Astrocyte (in vitro differentiated cells and primary cell): ENCODE measurements at places on chromosomes 6 and 20. TPM values are rescaled to one million over a fixed set of nuclear protein-coding genes. Genes with fewer than 3 reads are reported as not detected.
A peak's percentile ranks its signal among the peaks of the same experiment; 100 is the strongest.

DNA sequence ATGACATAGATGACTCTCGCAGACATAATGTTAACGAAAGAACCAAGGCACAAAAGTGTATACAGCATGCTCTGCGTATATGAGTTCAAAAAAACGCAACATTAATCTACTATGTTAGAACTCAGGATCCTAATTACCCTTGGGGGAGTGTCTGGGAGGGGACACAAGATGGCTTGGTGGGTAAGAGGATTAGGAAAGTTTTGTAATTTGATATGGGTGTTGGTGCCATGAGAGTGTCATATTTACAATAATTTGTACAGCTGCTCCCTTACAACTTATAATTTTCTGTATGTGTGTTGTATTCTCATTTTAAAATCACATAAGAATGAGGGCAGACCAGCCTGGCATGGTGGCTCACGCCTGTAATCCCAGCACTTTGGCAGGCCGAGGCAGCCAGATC, 38.6 kb downstream of the TFEB start:
- no peaks in the 10 kb centered on the region for H3K27me3 ChIP-seq
- H3K4me1 ChIP-seq = peaks cover 38% of the 10 kb centered on the region
- no peak overlapping the region for H3K27ac ChIP-seq
- no peak for DNase-seq

Gene GNAS-AS1
- 2.8 and 3.8 TPM in 2 replicates for total RNA-seq

DNA sequence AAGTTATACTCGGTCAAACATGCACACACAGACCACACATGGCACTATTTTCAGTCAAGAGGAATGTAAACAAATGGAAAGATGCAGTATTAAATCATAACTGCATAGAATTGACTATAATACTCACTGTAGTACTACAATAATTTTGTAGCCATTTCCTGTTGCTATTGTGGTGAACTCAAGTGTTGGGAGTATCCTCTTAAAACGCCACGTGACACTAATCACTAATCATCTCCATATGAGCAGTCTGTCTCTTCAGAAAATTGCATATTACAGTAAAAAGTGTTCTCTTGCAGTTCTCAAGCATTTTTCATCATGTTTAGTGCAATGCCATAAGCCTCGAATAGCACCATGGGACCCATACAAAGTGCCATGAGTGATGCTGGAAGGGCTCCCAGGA, 258.7 kb upstream of the ID4 start:
- H3K36me3 ChIP-seq = no peaks in the 10 kb centered on the region
- DNase-seq = peak; percentile 2
- H3K4me3 ChIP-seq = no peak overlapping the region

Gene FBXL4
- 16.1 and 16.6 TPM in 2 replicates for total RNA-seq

DNA sequence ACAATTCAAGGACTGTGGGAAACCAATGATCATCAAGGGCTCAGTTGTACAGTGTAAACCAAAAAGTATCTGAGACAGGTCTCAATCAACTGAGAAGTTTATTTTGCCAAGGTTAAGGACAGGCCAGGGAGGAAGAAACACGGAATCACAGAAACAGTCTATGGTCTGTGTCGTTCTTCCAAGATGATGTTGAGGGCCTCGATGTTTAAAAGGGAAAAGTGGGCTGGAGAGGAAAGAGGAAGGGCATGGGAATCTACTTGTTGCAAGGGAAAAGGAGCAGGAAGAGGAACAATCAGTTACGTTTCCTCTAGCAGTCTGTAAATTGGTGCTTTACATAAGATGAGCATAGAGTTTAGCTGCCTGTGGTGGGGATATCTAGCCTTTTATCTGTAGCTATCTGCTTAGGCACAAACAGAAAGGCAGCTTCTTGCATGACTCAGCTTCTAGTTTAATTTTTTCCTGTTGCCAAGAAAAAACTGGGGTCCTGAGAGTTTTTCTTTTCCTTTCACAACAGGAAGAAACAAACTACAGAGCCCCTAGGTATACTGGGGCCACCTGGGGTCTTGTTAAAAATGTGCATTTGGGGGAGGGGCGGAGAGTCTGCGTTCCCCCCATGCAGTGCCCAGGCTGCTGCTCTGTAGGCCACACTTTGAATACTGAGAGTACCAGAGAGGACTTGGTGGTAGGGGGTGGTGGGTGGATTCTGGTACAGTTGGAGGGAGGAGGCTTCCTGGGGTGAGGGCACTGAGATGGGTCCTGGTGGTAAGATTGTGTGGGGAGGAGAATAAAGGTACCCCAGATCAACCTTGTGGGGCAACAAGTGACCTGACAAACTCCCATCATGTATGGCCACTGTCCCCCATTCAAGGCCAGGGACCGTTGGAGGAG, 35.3 kb upstream of the EZR start:
- no peak overlapping the region for H3K4me3 ChIP-seq
- peak; percentile 84 for DNase-seq
- H3K36me3 ChIP-seq = no peaks in the 10 kb centered on the region
- H3K4me1 ChIP-seq = peaks cover 44% of the 10 kb centered on the region

Gene PRDM13
- total RNA-seq = not detected in 2 replicates

GRCh38 chr6:119587537-119587936, 238.0 kb upstream of the MAN1A1 start:
- H3K27ac ChIP-seq = no peak overlapping the region
- H3K27me3 ChIP-seq = no peaks in the 10 kb centered on the region
- H3K4me3 ChIP-seq = no peak overlapping the region
- no peaks in the 10 kb centered on the region for H3K4me1 ChIP-seq
- DNase-seq = peak; percentile 29

- H3K4me1 ChIP-seq = no peaks in the 10 kb centered on the region
- H3K27ac ChIP-seq = no peak overlapping the region
- peaks cover 5% of the 10 kb centered on the region for H3K27me3 ChIP-seq
- no peak for DNase-seq
- H3K4me3 ChIP-seq = no peak overlapping the region
Measured at GRCh38 chr6:159880412-159880975, 10.3 kb upstream of the MAS1 start.

DNA sequence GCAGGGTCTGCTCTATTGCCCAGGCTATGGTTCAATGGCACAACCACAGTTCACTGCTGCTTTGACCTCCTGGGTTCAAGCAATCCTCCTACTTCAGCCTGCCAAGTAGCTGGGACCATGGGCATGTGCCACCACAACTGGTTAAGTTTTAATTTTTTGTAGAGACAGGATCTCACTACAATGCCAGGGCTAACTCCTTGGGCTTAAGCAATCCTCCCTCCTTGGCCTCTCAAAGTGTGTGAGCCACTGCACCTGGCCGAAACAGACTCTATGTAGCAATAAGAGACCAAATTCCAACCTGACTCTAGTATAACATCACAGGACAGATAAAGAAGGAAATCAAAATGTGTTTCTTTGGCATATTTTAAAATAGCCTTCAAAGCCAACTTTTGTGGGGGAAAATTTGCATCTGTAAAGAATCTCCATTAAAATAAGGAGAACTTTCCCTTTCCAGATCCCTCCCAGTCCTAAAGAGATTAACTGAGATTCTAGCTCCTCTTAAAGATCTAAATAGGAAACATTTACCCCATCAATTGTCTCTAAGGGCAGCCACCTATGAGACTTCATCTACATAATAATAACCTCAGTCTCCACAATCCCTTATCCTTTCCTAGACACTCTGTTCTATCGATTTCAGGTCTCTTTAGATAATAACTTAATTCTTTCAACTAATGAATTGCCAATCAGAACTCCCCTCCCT, 94.7 kb upstream of the PLCB4 start:
- DNase-seq = no peak
- H3K27ac ChIP-seq = no peak overlapping the region
- H3K4me3 ChIP-seq = no peak overlapping the region

GRCh38 chr20:23095499-23095898, 9.4 kb upstream of the CD93 start:
- H3K27ac ChIP-seq = no peak overlapping the region
- H3K4me1 ChIP-seq = peaks cover 2% of the 10 kb centered on the region
- peaks cover 7% of the 10 kb centered on the region for H3K27me3 ChIP-seq
- H3K36me3 ChIP-seq = no peaks in the 10 kb centered on the region

DNA sequence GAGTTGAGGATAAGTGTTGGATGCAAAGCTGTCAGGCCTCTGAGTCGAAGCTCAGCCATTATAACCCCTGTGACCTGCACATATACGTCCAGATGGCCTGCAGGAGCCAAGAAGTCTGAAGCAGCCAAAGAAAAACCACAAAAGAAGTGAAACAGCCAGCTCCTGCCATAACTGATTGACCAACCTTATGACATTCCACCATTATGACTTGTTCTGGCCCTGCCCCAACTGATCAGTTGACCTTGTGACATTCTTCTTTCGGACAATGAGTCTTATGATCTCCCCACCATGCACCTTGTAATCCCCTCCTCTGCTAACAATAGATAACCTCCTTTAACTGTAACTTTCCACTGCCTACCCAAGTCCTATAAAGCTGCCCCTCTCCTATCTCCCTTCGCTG, 133.7 kb upstream of the AGPAT4 start:
- peak overlapping the region; percentile 50 for H3K27ac ChIP-seq
- DNase-seq = peak; percentile 82
- peaks cover 19% of the 10 kb centered on the region for H3K4me1 ChIP-seq
- H3K36me3 ChIP-seq = no peaks in the 10 kb centered on the region
- H3K4me3 ChIP-seq = no peak overlapping the region
- no peaks in the 10 kb centered on the region for H3K27me3 ChIP-seq

DNA sequence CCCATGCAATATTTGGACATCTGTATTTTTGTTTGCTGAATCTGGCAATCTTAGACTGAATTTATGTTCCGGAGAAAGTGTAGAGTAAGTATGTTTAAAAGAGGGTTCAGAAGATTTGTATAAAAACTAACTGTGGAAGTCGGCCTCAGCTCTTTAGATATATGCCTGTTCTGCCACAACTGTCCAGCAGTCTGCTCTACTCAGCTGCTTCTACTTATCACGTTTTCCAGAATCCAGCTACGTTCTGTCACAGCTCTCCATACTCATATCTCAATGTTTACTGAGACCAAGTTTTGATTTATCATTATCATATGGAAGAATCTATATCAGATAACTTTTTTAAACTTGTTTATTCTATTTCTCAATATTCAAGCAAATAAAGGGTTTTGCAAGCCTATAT, 721.3 kb downstream of the EYS start:
- no peak overlapping the region for H3K27ac ChIP-seq
- no peaks in the 10 kb centered on the region for H3K4me1 ChIP-seq
- no peak for DNase-seq
- no peak overlapping the region for H3K4me3 ChIP-seq
- no peaks in the 10 kb centered on the region for H3K27me3 ChIP-seq

Gene ABHD16B
- total RNA-seq = not detected in 2 replicates

Gene PDSS2
- total RNA-seq = 7.3 and 7.7 TPM in 2 replicates

GRCh38 chr6:32936239-32937152, 4.3 kb downstream of the HLA-DMB start:
- H3K4me3 ChIP-seq = no peak overlapping the region
- DNase-seq = no peak
- no peaks in the 10 kb centered on the region for H3K4me1 ChIP-seq

- H3K4me1 ChIP-seq = no peaks in the 10 kb centered on the region
- H3K4me3 ChIP-seq = no peak overlapping the region
- H3K27ac ChIP-seq = no peak overlapping the region
- DNase-seq = no peak
- H3K27me3 ChIP-seq = peaks cover 5% of the 10 kb centered on the region
Measured at GRCh38 chr20:48124181-48124782, 339.0 kb upstream of the SULF2 start.

GRCh38 chr6:133749427-133749826, 139.5 kb upstream of the TCF21 start:
- no peaks in the 10 kb centered on the region for H3K27me3 ChIP-seq
- no peak overlapping the region for H3K4me3 ChIP-seq

- H3K4me3 ChIP-seq = no peak overlapping the region
- no peak overlapping the region for H3K27ac ChIP-seq
- DNase-seq = no peak
- peaks cover 87% of the 10 kb centered on the region for H3K36me3 ChIP-seq
Measured at GRCh38 chr20:35731862-35732643, 10.0 kb downstream of the RBM39 start.

DNA sequence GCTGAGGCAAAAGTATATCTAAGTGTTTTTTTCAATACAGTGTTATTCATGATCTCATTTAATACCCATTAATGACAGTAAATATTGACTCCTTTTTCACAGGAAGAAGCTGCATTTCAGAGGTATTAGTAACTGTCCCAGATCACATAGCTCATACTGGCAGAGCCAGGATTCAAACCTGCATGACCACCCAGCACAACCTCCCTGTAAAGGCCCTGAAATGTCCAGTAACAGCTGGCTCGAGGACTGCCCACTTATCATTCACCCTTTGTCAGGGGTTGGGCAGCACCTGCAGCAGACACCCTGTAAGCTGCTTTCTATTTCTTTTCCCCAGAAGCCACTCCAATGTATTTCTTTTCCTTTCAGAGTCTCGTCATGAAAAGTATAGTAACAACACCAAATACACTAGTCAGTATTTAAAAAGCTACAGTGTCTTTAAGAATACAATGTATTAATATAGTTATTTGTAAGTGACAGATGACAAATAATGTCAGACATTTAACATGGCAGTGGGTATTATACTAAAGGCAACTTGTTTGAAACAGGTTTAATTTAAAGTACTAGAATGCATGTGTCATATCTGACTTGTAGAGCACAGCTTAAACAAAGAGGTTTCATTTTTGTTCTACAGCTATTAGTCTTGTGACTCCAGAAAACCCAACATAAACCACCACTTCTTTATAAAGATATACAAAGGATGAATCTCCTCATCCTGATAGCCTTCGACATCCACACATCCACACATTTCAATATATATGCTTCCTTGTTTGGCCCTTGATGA, 841.6 kb upstream of the GJE1 start:
- H3K27me3 ChIP-seq = no peaks in the 10 kb centered on the region
- no peak overlapping the region for H3K27ac ChIP-seq
- no peak for DNase-seq
- H3K4me3 ChIP-seq = no peak overlapping the region
- H3K4me1 ChIP-seq = no peaks in the 10 kb centered on the region

Gene TRAPPC3L
- total RNA-seq = not detected in 2 replicates

Gene NKX2-4
- not detected in 2 replicates for total RNA-seq

DNA sequence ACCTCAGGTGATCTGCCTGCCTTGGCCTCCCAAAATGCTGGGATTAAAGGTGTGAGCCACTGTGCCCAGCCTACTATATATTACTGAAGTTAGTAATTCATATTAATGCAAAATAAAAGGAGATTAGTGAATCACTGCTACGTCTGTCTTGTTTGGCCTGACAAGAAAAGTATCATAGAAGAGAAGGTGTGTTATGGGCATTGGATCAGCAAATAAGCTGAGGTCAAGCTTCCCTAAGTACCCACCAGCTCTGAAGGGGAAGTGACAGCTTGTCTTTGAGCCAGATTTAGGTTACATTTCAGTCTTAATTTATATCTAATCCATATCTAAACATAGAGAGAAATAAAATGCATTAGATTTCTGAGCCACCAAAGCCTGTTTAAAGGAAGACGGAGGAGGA, 7.1 kb downstream of the SGK1 start:
- H3K4me1 ChIP-seq = no peaks in the 10 kb centered on the region
- no peak for DNase-seq
- H3K27me3 ChIP-seq = no peaks in the 10 kb centered on the region
- H3K27ac ChIP-seq = no peak overlapping the region
- no peaks in the 10 kb centered on the region for H3K36me3 ChIP-seq
- no peak overlapping the region for H3K4me3 ChIP-seq

Gene MEP1A
- not detected in 2 replicates for total RNA-seq

Gene GJA10
- total RNA-seq = not detected in 2 replicates
